ENCODE measurements at places on chromosomes 3 and 15. TPM values are rescaled to one million over a fixed set of nuclear protein-coding genes. Genes with fewer than 3 reads are reported as not detected.

Gene SLC28A1
- total RNA-seq: 0.19 TPM

- no peak for DNase-seq
These were observed 12.2 kb upstream of the CHSY1 start for GRCh38 chr15:101264011-101264410.

Gene GPR149
- total RNA-seq: not detected

DNA sequence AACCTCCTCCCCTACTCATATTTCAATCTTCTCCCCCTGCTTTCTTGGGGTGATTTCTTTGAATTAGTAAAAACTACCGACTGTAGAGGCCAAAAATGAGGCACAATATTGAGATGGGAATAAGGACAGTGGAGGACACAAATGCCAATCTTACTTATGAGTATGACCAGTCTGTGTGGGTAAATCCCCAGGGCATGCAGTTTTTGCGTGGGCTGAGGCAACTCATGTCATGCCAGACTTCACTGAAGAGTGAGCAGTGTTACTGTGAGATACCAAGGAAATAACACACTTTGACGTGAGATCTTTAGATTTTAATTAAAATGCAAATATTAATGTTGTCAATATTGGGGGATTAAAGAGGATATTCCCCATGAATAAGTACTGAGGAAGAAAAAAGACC lies 254.3 kb upstream of the ICE2 start:
- no peak for DNase-seq

DNA sequence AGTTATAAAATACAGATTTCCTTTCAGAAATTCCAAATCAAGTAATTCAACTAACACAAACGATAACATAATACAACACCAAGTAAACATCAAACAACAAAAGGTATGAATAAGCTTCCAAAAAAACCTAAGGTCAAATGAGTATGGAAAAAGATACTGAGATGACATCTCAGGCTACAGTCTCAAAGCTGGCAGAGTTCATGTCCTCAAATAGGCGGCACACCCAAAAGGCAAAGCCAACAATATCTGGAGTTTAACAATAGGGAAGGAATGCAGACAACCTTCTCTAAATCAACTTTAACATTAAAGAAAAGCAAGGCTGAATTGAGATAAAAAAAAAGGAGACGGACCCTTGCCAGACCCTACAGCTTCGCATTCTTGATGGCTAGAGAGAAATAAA lies 346.6 kb downstream of the RSL24D1 start:
- no peak for DNase-seq

DNA sequence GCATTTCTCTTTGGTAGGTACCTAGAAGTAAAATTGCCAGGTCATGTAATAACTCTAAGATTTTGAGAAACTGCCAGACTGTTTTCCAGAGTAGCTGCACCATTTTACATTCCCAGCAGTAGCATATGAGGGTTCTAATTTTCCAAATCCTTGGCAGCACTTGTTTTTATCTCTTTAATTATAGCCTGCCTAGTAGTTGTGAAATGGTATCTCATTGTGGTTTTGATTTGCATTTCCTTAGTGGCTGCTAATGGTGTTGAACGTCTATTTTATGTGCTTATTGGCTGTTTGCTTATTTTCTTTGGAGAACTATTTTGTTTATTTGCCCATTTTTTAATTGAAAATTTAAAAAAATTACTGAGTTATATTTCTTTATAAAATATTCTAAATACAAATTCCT lies 117.9 kb downstream of the TCF12 start:
- no peak for DNase-seq

Gene ACSBG1
- total RNA-seq: not detected

Gene CD200R1
- 3.8 TPM for total RNA-seq

Gene CCDC39
- total RNA-seq: 0.64 TPM

Gene P2RY14
- total RNA-seq: 1.4 TPM

Gene SLC9A9
- 21.0 TPM for total RNA-seq

Gene CPNE9
- total RNA-seq: not detected

DNA sequence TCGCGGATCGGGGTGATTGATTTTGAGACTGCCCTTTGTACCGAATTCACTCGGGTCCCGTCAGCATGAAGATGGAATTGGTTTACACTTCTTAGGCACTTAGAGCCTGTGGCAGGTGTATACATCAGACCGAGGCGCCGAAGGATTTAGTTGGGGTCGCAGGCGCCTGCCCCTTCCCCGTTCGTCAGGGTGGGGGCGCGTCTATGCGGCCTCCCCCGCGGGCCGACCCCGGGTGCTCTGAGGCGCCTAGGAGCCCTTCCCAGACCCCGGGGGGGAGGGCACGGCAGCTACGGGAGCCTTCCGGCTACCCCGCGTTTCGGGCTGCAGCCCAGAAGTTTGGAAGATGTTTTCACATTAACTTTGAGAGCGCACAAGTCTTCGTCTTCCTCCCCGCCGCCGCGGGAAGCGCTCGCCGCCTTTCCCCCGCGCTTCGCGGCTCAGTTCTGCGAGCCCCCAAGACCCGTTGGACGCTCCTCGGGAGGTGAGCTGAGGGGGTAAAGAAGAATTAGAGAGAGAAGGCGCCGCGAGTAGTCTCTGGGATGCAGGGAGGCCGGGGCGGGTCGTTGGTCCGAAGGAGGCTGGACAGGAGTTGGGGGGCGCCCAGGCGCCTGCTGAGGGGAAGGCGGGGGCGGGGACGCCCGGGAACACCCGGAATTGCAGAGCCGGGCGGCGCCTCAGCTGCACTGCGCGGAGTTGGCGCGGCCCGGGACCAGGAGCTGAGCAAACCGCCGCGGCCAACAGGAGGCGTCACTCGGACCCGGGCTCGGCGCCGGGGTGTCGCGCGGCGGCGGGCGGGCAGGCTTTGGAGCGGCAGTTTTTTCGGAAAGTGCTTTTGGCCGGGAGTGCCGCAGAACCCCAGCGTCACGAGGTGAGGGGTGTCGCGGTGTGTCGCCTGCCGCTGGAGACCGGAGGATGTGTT lies 780 bp downstream of the TIPARP start:
- DNase-seq: peak; percentile 92

- DNase-seq: no peak
These were observed 254.7 kb downstream of the NR1D2 start for GRCh38 chr3:24199775-24200247.

Gene IQGAP1
- 210 TPM for total RNA-seq

GRCh38 chr3:94612631-94613030 lies 549.8 kb downstream of the NSUN3 start:
- DNase-seq: no peak

GRCh38 chr3:19149368-19149767 lies 1.1 kb downstream of the KCNH8 start:
- no peak for DNase-seq

DNA sequence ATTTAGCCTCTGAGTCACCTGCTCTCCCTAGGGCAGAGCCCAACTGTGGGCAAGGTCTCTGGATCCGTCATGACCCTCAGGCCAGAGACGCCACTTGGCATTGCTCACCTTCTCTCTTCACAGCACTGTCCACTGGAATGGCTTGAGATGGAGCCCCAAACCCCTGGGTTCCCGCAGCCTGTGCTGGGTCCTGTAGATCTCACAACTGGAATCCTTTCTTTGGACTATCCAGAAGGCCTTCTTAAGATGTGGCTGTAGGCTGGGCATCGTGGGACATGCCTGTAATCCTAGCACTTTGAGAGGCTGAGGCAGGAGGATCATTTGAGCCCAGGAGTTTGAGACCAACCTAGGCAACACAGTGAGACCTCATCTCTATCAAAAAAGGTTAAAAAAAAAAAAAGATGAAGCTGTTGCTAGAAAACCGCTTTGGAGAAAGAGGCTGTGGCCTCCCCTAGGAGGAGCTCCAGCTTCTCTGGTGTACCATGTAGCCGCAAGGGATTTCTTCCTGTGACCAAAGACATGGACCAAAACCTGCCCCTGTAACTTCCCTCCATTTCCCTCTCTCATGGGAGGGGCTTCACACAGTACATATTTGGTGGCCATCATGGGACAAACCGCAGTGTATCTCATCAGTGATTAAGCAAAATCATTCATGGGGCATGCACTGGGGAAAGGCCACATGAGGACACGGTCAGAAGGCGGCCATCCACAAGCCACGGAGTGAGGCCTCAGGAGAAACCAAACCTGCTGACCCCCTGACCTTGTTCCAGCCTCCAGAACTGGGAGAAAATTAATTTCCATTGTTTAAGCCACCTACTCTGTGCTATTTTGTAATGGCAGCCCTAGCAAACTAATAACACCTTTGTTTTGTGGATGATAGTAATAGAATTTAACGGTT lies 23.3 kb upstream of the BUB1B start:
- DNase-seq: no peak

- DNase-seq: no peak
These were observed 103.9 kb downstream of the HCN4 start for GRCh38 chr15:73264881-73265280.

DNA sequence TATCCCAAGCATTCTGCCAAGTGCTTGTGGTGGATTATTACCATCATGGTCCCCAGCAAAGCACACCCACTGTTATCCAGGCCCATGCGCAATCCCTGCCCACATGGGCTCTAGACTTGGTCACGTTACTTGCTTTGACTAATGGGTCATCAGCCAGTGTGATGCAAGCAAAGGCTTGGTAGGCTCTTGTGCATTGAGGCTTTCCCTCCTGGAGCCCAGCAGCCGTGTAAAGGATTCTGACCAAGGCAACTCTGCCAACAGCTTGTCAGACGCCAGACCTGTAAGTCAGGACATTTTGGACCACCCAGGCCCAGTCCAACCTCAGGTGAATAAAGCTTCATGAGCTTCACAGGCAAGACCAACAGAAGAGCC lies 93.9 kb downstream of the ABHD5 start:
- no peak for DNase-seq

Gene NR1I2
- total RNA-seq: 0.26 TPM

GRCh38 chr3:191151653-191152052 lies 47.4 kb upstream of the OSTN start:
- DNase-seq: no peak

DNA sequence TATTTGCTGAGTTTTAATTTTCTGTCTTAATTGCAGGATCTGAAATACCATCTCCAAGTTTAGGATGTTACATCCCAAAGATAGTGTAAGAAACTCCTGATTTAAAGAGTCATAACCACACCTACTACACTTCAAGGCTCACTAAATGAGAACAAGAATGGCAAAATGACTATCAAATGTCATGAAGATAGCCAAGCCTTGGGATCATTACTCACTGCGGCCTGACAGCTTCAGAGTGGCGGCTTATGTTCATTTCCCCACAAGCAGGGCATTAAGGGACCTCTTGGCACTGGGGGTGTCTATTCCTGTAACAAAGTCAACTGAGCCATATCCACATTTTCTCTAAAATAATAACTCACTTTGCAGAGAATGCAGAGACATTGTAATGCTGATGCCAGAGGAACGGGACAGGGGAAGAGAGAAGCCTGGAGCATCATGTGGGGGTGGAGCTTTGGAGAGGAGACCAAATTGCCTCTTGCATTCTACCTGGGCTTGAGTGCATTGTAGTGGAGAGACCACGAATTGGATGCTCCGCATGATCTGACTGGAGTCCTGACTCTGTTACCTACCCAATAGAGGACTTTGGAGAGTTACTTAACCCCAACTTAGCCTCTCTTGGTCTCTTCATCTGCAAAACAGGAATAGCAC lies 219.2 kb downstream of the OPA1 start:
- no peak for DNase-seq

Gene MLH1
- total RNA-seq: 25.0 TPM

- no peak for DNase-seq
These were observed 51.9 kb downstream of the SLITRK3 start for GRCh38 chr3:165144271-165144670.

- DNase-seq: no peak
These were observed 326.6 kb upstream of the C2CD4B start for GRCh38 chr15:62491642-62492041.

GRCh38 chr3:172836390-172836997 lies 86.0 kb downstream of the ECT2 start:
- DNase-seq: no peak

GRCh38 chr3:183745300-183746098 lies 47.9 kb downstream of the YEATS2 start:
- no peak for DNase-seq

DNA sequence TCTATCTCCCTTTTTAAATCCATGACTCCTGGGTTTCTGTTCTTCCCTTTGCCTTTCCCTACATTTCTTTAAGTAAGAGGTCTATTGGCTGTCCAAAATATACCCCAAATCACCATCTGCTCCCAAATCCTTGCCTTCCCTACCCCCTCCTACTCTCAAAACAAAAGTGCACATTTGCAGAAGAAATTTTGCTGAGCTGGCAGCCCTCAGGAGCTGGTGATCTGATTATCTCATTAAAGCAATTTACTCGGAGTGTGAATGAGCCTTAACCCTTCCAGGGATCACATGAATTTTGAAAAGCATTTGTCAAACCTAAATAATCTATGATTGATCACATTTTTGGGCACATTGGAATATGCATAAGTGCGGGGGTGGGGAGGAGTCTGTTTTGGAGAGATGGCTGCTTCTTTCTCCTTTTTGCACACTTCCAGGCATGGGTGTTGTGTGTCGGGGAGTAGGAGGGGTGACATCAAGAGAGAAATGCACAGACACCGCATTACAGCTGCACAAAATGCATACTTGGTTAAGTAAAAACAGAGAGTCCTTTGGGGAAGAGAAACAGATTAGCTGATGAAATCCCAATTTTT lies 892.6 kb downstream of the TUSC7 start:
- no peak for DNase-seq

DNA sequence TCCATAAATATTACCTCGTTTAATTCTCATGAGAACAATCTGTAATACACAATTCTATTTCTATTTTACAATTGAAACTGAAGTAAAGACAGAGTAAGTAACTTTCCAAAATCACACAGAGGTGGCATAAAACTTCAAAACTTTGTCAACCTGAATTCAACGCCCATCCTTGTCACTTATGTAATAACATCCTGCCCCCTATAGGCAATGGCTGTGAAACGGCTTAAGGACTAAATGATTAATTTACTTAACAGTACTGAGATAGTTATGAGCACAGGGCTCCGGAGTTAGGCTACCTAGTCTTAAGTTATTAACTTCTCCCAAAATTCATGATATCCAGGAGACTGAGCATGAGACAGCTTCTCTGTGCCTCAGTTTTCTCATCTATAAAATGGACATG lies 293.1 kb upstream of the CHRM5 start:
- no peak for DNase-seq

DNA sequence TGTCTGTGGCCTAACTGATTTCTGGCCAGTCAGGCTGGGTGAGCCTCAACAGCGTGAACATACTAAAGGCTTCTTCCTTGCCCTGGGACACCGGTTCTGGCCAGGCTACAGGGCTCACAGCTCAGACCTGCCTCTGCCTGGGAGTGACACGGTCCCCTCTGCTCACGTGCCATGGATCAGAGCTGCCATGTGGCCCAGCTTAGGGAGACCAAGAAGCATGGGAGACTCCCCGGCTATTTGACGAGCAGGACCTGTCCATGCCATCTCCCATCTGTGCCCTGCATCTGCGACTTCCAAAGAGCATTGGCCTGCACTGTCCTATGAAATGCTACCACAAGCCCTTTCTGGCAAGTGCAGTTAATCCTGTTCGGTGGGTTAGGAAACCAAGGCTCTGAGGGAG lies 57.4 kb downstream of the APBA2 start:
- DNase-seq: peak; percentile 71

GRCh38 chr3:186283096-186283495 lies 78.9 kb downstream of the DGKG start:
- no peak for DNase-seq

- no peak for DNase-seq
These were observed 100.2 kb downstream of the IQSEC1 start for GRCh38 chr3:12972781-12973702.

Gene P2RY12
- total RNA-seq: 5.7 TPM

Gene ITGA11
- total RNA-seq: 4.5 TPM

Gene GRK7
- total RNA-seq: not detected

Gene KIF15
- 0.42 TPM for total RNA-seq

GRCh38 chr15:83682476-83683088 lies 28.7 kb downstream of the ADAMTSL3 start:
- DNase-seq: no peak

Gene PRICKLE2
- total RNA-seq: 65.7 TPM
